Fibroblast of skin of right quadriceps (primary cell): ENCODE measurements at places on chromosomes 2 and 18.

DNA sequence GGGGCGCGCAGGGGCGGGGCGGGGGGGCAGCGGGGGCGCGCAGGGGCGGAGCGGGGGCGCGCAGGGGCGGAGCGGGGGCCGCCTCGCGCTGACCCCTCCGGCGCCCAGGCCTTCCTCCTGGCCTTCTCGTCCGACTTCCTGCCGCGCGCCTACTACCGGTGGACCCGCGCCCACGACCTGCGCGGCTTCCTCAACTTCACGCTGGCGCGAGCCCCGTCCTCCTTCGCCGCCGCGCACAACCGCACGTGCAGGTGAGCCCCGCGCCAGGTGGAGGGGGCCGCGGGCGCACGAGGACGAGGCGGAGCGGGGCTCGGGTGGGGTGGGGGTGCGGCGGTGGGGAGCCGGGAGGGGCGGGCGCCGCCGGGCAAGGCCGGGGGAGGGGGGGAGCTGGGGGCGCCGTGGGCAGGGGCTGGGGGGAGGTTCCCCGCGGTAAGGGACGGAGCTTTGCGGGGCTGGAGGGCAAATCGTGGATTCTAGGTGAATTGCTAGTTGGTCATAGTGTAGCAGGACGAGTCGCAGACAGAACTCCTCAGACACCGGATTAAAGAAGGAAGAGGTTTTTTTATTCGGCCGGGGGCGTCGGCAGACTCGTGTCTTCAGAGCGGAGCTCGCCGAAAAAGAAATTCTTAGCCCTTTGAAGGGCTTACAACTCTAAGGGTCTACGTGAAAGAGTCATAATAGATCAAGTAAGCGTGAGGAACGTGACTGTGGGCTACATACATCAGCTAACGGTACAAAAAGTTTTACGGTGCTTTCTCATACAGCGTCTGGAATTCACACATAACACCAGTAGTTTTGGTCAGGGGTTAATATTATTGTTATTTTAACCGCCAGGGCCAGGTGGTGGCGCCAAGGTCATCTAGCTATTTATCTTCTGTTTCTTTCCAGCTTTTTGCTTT is 29.9 kb downstream of the ANO7 start:
- DNase-seq: no peak

- no peak for DNase-seq
These were observed 32.7 kb upstream of the RBM44 start for GRCh38 chr2:237765875-237766274.

DNA sequence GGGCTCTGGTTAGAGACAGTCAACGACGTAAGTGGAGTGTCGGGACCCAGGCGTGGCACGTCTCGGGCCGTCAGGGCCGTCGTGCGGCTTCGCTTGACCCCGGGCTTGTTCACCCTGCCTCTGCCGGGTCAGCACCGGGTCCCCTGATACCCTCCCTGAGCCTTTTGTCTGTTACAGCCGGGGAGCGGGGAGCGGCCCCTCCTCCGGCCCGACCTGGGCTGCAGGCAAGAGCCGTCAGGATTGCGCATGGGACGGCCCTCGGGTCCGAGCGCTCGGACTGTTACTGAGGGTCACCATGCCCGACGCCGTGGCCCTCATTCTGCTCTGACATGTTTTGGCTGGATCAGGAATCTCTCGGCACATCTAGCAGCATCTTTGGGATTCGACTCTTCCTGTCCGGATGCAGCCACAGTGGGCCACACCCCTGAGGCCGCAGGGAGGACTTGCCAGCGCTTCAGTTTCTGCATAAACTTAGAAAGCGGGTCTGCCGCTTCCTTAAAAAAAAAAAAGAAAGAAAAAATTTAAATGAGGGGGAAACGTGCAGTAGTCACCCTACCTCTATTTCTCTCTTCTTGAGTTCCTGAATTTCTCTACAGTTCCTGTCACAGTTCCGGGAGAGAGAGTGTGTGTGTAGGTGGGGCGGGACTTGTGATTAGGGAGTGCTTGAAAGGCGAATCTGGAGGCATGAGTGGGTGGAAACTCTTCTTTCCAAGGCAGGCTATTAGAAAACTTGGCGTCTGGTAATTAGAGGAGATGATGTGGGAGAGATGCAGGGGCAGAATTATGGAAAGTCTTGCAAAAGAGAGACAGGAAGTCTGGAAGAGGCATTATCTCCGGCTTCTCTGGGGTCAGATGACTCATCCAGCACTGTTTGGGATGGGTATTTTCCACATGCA is 909 bp downstream of the TMEM87B start:
- DNase-seq: peak; percentile 94

- no peak for DNase-seq
These were observed 86.9 kb upstream of the RBBP8 start for GRCh38 chr18:22846088-22846683.

DNA sequence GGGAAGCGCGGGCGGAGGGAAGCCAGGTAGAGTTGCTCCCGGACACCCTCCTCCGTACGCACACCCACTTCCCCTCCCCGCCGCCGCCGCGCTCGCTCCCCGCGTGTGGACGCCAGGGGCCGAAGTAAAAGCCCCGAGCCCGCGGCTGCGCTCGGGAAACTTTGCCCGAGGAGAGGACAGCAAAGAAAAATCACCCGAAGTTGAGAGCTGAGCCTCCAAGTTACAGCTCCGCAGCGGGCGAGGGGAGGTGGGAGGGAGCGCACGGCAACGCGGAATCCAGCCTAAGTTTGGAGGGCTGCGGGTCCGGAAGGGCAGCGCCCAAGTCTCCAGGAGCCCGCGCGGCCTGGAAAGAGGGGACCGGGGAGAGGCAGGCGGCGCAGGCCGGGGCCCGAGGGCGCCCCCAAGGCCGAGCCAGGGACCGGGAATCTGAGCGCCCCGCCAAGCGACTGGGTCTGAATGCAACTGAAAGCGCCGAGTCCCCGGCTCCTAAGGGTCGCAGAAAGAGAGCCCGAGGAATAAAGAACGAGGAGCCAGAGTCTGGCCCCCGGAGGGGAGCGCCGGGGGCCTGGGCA is 706 bp upstream of the BCL11A start:
- no peak for DNase-seq
